Stimulated activated CD4-positive, alpha-beta T cell treated with anti-CD3 and anti-CD28 coated beads, TNF-alpha, amount 100 ng/mL, for 4 hours (primary cell): ENCODE measurements at places on chromosomes 7 and 10.

GRCh38 chr10:105139363-105139896 is 498.3 kb downstream of the SORCS3 start:
- DNase-seq, result no peak

- no peak for DNase-seq
Observed at GRCh38 chr7:124930655-124931597, 1.3 kb upstream of the POT1 start.

- peak; percentile 4 for DNase-seq
Observed at GRCh38 chr10:22710139-22710745, 4.1 kb downstream of the PIP4K2A start.

- no peak for DNase-seq
Observed at GRCh38 chr10:88477343-88478085, 105.6 kb downstream of the RNLS start.

GRCh38 chr7:21077602-21078001 is 290.9 kb upstream of the SP8 start:
- no peak for DNase-seq

DNA sequence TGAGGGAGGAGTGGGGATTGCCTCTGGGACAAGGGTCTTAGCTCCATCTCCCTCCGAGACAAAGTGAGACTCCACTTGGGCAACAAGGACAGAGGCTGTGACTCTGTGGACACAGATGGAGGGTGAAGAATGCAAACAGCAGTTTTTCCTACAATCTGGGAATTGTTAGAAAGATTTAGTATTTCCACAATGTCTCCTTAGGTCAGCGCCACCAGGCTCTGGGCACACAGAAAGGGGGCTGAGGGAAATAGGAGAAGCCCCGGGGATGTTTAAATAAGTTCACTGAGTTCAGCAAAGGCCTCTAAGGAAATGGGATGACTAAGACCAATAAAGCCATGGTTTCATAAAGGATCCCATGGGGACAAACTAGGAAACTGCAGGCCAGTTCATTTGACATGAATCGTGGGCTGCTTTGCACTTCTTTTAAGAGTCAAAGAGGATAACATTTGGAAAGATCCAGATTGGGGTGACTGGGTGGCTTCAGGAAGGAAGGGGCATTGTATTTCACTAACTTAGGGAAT is 219.8 kb upstream of the GLI3 start:
- no peak for DNase-seq

DNA sequence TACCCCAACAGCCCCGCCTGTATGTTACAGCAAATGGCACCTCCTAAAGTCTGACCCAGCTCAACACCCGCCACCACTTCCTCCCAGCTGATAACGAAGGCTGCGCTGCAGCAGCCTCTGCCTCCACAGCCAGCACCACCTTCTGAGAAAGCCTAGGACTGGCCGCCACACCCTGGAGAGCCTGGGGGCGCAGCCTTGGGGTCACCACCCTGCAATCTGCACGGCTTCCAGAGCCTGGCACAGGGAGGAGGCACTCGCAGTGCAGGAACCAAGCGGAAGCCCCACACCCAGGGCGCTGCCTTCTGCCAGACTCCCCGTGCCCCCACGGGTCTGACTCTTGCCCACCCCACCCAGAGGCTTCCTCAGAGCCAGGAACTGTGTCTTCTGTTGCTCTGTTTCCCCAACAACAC is 112.5 kb downstream of the MAD1L1 start:
- DNase-seq, result peak; percentile 12

- no peak for DNase-seq
Observed at GRCh38 chr7:77687747-77688144, 8.5 kb upstream of the RSBN1L start.

GRCh38 chr10:43282881-43283280 is 16.0 kb upstream of the RASGEF1A start:
- no peak for DNase-seq

GRCh38 chr7:139762886-139763285 is 14.9 kb downstream of the HIPK2 start:
- no peak for DNase-seq

- no peak for DNase-seq
Observed at GRCh38 chr10:68242051-68242450, 10.1 kb upstream of the ATOH7 start.

GRCh38 chr7:357531-358209 is 67.7 kb downstream of the FOXL3 start:
- DNase-seq, result no peak

DNA sequence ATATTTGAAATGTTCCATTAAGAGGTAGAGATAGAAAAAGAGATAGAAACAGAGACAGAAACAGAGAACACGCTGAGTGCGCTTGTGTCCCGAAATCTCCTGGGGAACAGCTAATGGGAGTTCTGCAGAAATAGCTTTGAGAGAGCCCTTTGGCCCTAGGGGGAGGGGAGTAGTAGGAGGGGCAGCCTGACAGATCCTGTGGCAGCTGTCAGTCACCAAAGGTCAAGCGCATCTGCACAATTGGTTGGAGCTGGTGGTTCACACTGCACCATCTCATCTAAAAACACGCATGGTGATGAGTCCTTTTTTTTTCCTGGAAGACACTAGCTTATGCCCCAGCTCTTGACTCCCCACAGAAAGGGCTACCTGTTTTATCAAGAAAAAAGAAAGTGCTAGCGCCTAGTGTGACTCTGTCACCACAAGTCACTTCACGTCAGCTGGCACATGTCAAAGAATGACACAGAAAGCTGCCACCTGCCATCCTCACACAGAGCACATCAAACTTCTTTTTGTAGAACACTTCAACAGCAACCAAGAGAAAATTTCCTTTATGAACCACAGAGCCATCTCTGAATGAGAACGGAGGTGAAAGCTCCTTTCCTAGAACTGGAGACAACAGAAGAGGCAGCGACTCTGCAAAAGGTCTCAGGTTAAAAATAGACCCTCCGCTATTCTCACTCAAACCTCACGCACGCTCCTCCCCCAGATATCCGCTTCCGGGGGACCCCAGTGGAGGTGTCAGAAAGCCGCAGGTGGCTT is 125.7 kb downstream of the GFRA1 start:
- DNase-seq, result no peak

GRCh38 chr10:43806831-43807640 is 158.4 kb upstream of the ZNF32 start:
- DNase-seq, result no peak

GRCh38 chr10:48798481-48799254 is 114.0 kb downstream of the WDFY4 start:
- no peak for DNase-seq

DNA sequence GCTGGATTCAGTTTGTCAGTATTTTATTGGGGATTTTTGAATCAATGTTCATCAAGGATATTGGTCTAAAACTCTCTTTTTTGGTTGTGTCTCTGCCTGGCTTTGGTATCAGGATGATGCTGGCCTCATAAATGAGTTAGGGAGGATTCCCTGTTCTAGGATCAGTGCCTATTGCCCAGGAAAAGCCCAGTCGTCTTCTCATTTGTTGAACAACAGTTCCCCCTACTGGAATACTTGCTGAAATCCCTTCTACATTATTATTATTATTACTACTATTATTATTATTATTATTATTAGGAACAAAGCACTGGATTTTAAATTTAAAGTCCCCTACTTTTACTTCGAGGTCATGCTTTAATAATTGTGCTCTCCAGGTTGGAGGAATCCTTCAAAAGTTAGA is 528.9 kb downstream of the MAGI2 start:
- no peak for DNase-seq

- DNase-seq, result no peak
Observed at GRCh38 chr10:53088961-53089360, 316.4 kb upstream of the MBL2 start.

DNA sequence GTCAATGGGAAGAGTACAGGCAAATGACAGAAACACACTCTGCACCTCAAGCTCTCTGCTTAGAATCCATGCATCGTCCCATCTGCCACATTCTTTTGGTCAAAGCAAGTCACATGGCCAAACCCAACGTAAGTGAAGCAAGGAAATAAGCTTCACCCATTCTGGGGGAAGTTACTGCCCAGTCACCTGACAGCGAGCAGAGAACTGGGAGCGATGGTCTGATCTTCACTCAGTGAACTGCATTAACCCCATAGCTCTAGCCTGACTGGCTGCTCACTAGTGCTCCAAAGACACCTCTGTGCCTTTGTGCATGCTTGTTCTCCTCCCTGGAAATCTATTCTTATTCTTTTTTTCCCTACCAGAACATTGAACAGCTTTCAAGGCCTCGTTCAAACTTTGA is 89.9 kb downstream of the APBB1IP start:
- DNase-seq, result no peak

- no peak for DNase-seq
Observed at GRCh38 chr10:77377678-77378352, 259.8 kb downstream of the KCNMA1 start.

- no peak for DNase-seq
Observed at GRCh38 chr10:124560377-124561105, 98.9 kb downstream of the LHPP start.

- no peak for DNase-seq
Observed at GRCh38 chr10:99630991-99631390, 10.8 kb upstream of the SLC25A28 start.

- DNase-seq, result no peak
Observed at GRCh38 chr10:110811791-110812581, 59.7 kb upstream of the PDCD4 start.
